AML-193 (cell line): ENCODE measurements at places on chromosomes 7 and 10.

DNA sequence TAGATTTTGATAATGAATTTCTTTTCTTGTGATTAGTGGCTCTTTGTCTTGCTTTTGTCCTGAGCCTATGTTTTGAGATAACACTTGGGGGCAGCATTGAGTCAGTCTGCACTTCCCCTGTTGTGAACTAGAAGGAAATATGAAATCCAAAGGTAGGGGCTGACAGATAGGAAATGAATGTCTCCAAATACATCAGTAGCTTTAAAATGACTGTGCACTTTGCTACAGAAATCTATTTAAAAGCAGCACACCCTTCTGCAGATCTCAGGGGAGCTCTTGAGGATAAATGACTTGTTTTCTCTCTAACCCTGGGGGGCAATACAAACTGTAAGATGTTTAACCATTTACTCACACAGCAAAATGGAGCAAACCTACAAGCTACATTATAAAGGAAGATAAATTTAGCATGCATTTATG is 176.0 kb upstream of the MYO3A start:
- DNase-seq, result peak; percentile 51

- DNase-seq, result no peak
Observed at GRCh38 chr7:128853799-128854198, 8.9 kb upstream of the ATP6V1F start.

- no peak for DNase-seq
Observed at GRCh38 chr7:37757563-37757962, 74.0 kb downstream of the GPR141 start.

DNA sequence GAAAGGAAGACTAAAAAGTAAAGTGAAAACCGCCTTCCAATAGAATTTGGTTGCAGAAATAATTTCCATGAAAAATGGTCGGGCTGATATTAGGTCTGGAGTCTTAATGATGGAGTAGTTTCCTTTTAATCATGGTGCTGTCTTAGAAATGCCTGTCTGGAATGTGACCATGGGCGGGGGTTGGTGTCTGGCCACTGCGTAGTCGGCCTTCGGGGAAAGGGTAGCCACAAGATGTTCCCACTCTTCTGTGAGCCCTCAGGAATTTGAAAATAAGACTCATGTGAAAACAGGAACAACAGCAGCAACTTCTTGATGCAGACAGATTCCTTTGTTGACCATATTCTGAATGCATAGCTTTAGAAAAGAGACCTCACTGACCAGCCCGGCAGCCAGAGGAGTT is 176.8 kb downstream of the KIAA1217 start:
- no peak for DNase-seq

- DNase-seq, result no peak
Observed at GRCh38 chr10:22030421-22030820, 26.9 kb upstream of the DNAJC1 start.

- DNase-seq, result no peak
Observed at GRCh38 chr7:91713669-91714068, 166.8 kb downstream of the MTERF1 start.

GRCh38 chr10:118365702-118366101 is 23.6 kb upstream of the FAM204A start:
- no peak for DNase-seq

- no peak for DNase-seq
Observed at GRCh38 chr10:12946372-12946771, 55.1 kb downstream of the CCDC3 start.

DNA sequence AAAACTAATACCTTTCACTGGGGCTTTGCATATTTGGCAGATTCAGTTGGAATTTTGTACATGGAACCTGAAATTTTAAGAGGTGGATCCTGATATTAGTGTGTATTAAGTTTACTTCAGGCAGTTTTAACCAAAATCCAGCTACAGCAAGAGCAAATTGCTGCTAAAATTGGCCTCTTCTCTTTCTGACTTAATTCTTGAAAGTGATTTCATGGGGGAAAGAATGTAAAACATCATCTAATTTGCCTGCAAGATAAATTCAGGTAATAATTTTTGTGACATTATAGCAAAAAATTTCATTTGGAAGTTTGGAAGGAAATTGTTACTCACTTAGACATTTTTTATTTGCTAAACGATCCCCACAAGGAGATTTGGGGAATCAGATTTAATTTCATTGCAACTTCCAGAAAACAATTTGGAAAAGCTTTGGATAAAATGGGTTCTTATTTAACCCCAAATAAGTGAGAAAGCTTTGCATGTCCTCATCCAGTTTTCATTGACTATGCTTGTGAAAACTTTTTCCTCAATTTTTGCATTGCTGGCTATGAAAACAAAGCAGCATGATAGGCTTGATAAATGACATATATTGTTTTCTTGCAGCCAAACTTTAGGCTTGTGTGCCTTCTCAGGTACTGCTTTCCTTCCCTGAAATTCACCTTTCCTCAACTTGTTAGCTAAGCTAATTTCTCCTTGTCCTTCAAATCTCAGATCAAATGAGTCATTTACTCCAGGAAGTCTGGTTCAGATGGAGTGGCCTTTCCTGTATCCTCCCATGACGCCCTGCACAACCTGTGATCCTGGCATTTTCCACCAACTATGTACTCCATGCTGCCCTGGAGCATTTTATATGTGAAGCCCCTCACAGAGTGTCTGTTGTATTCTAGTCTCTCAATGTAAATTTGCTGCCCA is 27.4 kb upstream of the ZNF438 start:
- DNase-seq, result no peak

DNA sequence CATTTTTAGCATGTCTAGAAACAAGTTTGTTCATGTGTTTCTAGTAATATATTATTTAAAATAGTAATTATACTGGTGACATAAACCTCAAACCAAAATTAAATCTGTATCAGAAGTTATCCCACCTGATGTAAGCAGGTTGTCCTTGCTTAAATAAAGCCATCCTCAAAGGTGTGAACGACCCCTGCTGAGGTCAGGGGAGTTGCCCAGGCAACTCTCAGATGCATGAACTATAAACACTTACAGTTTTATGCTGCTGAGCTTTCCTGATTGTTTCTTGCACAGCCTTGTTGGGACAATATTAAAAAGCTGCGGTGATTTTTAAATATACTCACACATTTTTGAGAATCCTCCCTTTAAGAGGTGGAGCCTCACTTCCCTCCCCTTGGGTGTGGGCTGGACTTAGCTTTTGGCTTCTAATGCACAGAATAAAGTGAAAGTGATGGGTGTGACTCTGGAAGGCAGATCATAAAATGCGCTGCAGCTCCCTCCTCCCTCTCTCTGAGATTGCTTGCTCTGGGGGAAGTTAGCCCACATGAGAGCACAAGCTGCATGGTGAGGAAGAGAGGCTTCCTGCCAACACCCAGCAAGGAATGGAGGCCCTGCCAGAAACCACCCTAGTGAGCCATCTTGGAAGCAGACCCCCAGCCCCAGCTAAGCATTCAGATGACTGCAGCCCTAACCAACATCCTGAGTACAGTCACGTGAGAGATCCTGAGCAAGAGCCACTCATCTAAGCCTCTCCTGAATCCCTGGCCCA is 152.7 kb downstream of the SKIDA1 start:
- DNase-seq, result no peak

DNA sequence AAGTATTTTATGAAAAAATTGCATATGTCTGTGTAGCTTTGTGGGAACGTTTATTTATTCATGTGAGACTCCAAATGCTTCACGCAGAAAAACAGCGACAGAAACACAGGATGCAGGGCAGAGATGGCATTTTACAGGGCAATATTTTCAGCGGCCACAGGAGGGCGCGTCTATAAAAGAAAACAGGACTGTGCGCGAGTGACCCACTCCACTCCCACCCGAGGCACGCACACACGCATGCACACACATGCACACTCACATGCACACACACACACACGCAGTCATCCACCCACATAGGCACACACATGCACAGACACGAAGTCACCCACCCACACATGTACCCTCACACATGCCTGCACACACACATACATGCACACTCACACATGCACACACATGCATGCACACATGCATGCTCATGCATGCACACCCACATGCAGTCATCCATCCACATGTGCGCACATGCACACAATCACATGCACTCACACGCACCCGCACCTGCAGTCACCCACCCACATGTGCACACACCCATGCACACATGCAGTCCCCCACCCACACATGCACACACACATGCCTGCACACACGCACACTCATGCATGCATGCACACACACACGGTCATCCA is 96.3 kb downstream of the DNAJB6 start:
- DNase-seq, result peak; percentile 18

- no peak for DNase-seq
Observed at GRCh38 chr10:107544706-107545520, 380.4 kb upstream of the SORCS1 start.

GRCh38 chr10:119821182-119821581 is 51.5 kb downstream of the MCMBP start:
- DNase-seq, result no peak

DNA sequence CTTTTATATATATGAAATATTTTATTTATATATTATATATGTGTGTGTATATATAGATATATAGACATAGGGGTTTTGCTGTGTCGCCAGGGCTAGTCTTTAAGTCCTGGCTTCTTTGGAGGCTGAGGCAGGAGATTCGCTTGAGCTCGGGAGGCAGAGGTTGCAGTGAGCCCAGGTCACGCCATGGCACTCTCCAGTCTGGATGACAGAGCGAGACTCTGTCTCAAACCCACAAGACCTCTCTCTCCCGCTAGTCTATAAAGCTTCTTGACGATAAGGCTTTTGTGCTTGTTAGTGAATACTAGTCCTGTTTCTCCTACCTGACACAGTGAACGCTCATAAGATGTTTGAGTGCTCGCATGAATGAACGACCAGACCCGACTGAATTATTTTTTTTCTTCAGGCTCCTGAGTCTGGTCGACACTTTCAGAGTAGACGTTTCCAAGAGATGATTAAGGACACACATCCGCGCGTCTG is 577 bp upstream of the DDX21 start:
- DNase-seq, result peak; percentile 64

DNA sequence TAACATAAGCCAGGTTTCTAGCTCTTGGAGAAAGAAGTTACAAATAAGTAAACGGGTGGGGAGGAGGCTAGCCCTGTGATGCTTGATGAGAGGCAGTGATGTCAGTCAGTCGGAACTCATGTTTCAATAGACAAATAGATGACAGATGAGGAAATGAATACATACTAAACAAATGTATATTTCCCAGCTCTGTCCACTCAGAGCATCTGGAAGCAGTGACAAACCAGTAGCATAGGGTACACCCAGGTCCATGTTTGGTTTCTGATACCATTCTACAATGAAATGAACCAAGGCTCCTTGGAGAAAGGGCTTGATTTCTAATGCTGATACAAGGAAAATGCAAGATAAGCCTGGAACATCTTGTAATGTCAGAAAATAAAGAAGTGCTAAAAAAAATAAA is 30.6 kb downstream of the PODXL start:
- DNase-seq, result no peak

DNA sequence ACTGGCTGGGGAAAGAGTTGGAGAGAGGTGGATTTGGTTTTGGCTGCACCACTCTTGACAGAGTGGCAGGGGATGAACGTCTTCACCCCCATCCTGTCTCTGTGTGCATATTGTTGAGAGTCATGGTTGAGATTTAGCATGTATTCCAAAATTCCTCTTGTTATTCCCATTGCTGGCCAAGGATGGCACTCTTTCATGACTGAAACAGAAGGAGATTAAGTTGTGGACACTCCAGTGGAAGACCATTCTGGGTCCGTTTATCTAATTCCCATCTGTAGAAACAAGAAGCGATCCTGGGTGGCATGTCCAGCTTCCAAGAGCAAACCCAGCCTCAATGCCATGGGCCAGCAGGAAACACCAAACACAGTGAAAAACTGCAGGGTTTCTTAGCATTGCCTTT is 469.0 kb upstream of the IGFBP3 start:
- DNase-seq, result no peak

DNA sequence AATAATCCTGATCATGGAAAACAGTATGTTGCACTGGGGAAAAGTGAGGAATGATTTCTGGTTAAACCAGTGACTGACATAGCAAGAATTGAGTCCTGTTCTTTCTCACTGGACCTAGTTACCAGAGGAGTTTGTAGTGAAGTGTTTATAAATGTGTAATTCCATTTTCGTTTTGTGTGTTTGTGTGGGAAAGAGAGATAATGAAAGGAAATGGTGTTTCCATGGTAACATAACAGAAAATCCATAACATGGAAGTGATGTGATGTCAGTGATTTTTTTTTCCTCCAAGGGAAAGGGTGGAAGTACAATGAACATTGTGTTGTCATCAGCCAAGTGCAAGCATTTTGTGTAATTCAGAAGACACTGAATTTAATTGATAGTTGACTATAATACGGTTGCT is 283.9 kb downstream of the PLXDC2 start:
- no peak for DNase-seq

DNA sequence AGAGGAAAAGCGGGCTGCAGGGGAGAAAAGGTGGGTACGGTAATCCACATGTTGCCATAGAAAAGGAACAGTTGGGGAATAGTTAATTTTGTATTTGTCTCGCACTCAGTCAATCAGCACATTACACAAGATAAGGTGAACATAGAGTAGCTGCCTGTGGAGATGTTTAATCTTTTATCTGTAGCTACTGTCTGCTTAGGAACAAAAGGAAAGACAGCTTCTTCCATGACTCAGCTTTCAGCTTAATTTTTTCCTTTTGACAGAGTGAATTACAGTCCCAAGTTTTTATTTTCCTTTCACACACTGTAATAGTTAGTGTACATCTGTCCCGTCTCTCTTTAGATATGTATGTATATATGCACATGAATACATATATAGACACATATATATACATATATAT is 39.3 kb upstream of the PODXL start:
- no peak for DNase-seq

DNA sequence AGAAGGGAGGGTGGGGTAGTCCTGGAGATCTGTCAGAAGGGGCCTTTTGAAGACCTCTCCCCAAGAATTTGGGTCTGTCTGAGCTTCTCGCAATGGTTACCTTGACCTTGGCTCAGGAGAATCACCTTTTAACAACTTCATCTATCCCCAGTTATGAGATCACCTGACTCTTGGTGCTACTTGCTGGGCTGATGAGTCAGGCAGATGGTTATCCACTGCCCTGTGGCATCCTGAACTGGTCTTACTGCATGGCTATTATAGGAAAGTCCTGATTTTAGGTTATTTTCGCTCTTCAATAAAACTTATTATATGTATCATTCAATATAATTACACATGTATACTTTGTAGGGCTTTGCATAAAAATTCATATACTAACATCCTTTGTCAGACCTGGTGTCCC is 274.7 kb downstream of the GFRA1 start:
- DNase-seq, result no peak
